ENCODE measurements at places on chromosomes 16 and 17.

DNA sequence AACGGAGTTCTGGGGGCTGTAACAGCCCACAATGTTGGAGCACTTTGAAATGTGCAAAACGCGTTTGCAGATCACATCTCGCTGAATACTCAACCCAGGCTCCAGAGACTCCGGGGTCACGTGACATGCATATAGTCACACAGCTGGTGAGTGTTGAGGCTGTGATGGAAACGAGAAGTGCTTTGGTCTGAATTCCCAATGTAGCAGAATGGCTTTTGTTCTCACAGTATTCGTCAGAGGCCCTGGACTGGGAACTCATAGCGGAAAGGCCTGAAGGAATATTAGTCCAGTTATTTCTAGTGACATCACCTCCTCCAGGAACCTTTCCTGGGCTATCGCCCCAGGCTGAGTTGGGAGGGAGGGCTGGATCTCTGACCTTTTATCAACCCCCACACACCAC lies 95.8 kb upstream of the CRHR1 start:
- no peak for DNase-seq

- no peak for DNase-seq
These were observed 4.2 kb downstream of the CDR2 start for GRCh38 chr16:22370038-22370820.

GRCh38 chr17:15742921-15743320 lies 10.8 kb downstream of the TBC1D26 start:
- DNase-seq, result no peak

DNA sequence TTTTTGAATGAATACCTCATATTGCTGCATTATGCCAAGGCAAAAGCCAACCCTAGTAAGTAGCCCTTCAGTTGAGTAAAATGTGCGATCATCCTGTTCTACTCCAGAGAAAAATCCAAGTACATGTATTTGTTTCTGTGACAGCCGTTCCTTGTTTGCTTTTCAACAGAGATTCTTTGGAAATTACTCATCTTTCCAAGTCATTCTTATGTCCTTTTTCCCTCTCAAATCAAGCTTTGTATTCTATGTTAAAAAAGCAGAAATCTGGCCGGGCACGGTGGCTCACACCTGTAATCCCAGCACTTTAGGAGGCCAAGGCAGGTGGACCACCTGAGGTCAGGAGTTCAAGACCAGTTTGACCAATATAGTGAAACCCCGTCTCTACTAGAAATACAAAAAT lies 112.9 kb upstream of the HAS3 start:
- no peak for DNase-seq

- no peak for DNase-seq
These were observed 16.4 kb downstream of the LYRM1 start for GRCh38 chr16:20916942-20917341.

- no peak for DNase-seq
These were observed 20.8 kb downstream of the UTS2R start for GRCh38 chr17:82392209-82392920.

DNA sequence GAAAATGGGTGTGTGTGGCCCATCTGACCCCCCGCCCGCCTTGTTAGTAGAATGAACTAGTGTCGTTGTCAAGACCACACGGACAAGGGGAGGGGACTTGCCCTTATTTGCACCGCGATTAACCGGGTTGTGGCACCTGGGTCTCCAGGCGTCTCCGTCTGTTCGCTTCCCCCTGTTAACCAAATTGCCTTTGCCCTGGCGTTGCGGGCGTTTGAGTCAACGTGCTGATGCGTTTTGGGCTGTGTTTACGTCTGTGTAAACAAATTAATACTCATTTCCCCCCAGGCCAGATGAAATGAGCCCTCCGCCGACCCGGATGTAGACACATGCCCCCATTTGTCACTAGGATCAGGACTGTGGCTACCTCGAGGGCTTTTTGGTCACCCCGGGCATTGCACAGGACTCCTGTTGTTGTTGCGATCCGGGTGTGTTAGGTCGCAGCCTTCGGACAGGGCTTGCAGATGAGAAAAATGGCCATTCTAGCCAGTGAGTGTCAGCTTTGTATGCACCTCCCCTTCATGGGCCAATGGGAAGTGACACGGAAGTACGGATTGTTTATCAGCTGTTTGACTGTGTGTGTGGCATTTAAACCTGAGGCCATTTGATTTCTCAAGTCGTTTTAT lies 906 bp downstream of the RBL2 start:
- peak; percentile 53 for DNase-seq
